ENCODE measurements at places on chromosomes 11 and 22.

- no peak for DNase-seq
Observed at GRCh38 chr11:3134218-3134621, 30.9 kb downstream of the OSBPL5 start.

GRCh38 chr22:46792061-46792796 is 29.8 kb downstream of the TBC1D22A start:
- DNase-seq = no peak

DNA sequence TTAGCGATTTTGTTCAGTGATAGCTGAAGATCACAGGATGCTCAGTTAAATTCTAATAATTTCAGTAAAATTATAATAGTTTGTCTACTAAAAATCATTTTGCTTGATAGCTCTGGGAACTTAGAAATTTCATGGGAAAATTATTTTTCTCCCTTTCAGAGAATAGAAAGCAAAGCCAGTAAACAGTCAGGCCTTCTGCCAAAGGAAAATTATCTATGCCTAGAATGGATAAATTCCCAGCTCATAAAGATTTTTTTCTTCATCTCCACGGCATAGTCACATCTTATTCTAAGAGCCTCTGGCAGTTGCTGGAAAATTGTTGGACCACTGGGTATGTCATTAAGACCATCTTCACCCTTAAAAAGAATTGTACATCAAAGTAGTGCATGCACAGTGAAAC is 169.6 kb upstream of the ANO3 start:
- DNase-seq = no peak

DNA sequence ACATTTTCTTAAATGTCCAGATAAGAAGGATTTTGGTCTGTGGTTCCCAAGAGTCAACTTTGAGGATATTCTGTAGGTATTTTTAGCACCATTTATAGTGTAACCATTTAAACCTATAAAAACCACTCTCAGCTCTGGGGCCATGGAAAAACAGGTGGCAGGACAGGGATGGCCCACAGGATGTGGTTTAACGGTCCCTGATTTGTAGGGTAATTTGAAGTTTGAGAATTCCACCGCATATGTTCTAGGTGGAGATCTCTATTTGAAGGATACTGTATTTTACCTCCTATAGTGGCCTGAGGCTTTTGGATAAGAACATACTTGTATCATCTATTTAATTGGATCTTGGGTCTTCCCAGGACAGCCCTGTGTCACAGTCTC is 62.4 kb upstream of the IGLL5 start:
- DNase-seq = no peak

DNA sequence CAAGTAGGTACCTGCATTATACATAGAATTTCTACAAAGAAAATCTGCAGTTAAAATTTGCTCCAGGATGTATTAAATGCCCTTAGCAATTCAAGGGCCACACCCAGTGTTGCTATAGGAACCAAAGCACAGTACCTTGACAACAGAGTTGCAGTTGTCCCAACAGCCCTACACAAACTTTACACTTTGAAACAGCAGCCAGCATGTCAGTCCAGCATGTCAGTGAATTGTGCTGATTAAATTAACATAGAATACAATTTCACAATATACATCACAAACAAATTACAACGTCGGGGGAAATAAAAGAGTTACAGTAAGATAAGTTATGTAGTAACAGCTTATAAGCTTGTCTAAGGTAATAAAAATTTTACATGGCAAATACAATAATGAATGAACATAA is 389.2 kb downstream of the SOX6 start:
- no peak for DNase-seq

DNA sequence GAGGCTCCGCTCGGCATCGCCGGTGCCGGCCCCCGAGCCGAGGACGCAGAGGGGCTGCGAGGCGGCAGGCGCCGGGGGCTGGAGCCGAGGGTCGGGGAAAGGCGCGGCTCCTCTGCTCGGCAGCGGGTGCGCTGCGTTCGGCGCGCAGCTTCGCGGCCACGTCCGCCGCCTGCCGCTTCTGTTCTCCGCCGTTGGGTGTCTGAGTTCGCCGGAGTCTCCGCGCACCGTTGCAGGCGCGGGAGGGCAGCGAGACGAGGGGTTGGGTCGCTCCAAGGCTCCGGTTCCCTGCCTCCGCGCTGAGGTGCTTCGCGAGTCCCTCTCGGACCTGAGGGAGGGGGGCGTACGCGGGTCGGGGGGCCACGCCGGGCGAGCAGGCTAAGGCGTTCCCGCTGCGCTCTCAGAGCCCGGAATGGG is 347 bp downstream of the MN1 start:
- DNase-seq = no peak

DNA sequence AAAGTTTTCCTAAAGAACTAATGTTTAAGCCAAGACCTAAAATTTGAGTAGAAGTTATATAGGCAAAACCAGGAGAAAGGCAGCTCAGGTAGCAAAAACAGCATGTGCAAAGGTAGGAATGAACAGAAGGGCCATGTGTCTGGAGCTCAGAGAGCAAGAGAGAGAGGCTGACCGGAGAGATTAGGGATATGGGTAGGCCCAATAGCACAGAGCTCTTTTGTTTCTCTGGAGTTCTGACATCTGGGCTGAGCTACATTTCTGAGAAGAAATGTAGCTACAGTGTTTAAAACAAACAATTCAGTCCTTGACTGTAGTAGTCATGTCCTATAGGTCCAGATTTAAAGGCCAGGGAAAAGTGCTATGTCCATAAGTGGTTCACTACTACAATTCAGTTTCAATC is 4.5 kb downstream of the C11orf97 start:
- no peak for DNase-seq

DNA sequence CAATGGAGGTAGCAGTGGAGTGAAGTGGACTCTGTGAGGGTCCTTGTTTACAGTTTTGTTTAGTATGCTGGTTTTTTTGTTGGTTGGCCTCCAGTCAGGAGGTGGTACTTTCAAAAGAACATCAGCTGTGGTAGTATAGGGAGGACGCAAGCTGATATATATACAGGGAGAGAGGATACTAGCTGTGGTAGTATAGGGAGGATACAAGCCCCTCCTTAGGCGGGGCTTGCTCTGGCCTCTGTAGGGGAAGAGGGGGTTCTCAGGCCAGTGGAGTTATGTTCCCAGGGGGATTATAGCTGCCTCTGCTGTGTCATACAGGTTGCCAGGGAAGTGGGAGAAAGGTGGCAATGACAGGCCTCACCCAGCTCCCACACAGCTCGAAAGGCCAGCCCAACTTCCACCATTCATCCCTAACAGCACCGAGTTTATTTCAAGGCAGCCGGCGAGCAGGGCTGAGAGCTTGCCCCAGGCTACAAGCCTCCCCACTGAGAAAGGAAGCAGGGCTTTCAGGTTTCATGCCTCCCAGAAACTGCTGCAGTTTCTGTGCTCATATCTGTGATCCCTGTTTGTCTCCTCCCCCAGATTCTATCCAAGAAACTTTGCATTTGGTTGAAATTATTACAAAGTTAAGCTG is 10.4 kb downstream of the OR52E6 start:
- no peak for DNase-seq

GRCh38 chr11:61922539-61922938 is 5.2 kb upstream of the RAB3IL1 start:
- DNase-seq = no peak

DNA sequence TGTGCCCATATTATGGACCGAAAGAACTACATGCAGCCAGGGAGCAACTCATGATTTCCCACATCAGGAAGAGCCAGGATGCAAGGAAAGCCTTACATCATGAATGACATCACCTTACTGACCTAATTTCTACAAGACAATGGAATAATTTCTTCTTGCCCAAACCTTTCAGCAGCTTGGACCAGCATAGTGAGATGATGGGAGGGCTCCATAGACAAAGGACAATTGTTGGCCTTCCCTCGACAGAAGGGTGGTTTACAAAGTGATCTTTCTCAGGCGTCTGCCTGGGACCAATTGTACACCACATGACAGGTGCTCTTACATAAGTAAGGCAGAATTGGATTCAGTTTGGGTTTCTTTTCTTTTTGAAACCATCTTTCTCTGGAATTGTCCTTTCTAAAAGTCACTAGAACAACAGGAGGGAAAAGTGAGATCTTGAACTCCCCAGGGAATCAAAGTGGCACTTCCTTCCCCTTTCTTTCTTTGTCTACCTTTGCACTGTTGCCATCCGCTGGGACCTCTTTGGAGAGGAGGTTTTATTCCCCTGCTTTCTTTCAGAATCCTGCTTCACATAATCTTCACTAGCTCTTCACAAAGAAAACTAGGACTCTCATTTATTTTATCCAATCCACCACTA is 51.7 kb upstream of the PAK1 start:
- no peak for DNase-seq

- no peak for DNase-seq
Observed at GRCh38 chr11:12196308-12196707, 85.9 kb downstream of the MICAL2 start.

GRCh38 chr22:41987276-41987675 is 11.3 kb upstream of the WBP2NL start:
- DNase-seq = no peak

DNA sequence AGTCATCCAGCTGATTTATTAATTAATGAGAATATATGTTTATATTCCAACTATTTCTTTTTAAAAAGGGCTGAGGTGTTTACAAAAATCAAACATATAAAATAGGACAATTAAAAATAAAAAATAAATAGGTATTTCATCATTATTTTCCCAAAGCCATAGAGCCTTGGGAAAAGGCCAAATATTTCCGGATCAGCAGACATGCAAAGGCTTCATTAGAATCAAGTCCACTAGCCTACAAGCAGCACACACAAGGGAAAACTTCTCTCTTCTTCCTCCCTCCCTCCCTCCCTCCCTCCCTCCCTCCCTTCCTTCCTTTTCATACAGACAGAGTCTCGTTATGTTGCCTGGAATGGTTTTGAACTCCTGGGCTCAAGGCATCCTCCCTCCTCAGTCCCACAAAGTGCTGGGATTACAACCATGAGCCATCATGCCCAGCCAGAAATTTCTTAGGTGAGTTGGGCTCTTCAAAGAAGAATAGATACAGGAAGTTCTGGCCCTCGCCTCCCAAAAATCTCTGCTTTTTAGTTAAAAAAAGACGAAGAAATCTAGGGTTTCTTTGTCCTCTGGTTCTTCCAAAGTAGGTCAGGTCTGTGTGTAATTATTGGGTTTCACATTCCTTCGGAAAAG is 121.2 kb downstream of the SIK3 start:
- no peak for DNase-seq

GRCh38 chr11:7851391-7851790 is 54.6 kb upstream of the OR5P2 start:
- no peak for DNase-seq

- DNase-seq = no peak
Observed at GRCh38 chr22:27912101-27912500, 7.0 kb downstream of the PITPNB start.

DNA sequence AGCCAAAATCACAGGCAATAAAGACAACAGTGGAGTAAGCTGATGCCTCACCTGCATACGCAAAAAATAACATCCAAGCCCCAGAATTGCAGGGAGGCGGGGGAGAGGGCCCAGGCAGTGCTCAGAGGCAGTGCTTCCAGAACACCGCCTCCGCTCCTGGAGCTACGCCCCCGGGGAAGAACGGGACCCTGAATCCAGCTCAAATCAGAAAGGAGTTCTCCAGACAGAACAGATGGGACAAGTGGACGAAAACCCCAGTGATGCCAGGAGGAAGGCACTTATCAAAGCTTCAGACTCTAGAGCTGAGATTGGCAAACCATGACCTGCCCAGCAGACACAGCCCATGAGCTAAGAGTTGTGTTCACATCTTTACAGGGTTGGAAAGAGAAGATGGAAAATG is 683.9 kb downstream of the TBC1D22A start:
- no peak for DNase-seq

DNA sequence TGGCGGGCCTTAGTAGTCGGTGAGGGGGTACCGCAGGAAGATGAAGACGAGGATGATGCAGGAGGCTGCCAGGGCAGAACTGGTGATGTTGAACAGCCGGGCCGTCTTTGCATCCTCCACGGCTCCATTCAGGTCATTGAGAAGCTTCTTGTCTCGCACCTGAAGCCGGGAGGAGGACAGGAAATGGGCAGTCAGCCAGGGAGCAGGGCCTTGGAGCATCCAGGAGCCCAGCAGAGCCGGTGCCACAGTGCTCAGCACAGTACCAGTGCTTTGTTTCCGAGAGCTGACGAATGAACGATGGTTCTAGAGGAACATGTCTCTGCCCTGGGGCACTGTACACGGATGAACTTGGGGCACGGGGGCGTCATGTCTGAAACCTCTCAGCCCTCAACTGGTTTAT is 15.1 kb downstream of the IFITM10 start:
- DNase-seq = no peak

GRCh38 chr11:57240007-57240406 is 3.0 kb upstream of the APLNR start:
- no peak for DNase-seq

DNA sequence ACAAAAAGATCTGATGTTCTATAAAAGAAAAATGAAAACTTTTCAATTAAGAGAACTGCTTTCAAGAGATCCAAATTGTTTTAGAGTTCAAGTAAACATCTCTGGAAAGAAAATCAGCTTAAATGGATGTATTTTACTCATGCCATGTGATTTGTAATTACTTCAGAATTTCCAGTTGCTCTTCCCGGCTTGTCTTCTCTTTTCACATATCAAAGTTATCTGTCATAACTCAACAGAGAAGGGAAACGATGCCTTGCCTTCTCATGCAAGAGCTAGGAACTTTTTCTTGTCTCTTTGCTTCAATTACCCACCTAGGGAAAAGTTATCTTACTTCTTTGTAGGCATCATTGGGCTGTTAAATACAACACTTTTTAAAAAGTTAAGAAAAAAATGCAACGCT is 255.2 kb upstream of the POU2AF2 start:
- no peak for DNase-seq

DNA sequence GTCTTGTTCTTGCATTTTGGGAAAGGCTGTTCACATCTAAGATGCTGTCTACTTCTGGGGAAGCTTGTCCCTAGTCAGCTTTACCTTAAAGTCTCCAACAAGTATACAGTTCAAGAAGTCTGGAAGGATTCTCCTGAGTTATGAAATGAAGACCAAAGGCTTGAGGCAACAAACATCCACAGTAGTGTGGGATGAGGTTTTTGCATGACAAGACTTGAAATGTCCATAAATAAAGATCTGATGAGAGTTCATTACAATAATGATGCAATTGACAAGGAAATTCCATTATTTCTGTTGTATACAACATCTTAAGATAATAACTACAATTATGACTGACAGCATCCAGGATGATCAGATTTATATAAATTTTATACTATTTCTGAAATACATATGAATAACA is 21.3 kb upstream of the KDM4E start:
- no peak for DNase-seq

DNA sequence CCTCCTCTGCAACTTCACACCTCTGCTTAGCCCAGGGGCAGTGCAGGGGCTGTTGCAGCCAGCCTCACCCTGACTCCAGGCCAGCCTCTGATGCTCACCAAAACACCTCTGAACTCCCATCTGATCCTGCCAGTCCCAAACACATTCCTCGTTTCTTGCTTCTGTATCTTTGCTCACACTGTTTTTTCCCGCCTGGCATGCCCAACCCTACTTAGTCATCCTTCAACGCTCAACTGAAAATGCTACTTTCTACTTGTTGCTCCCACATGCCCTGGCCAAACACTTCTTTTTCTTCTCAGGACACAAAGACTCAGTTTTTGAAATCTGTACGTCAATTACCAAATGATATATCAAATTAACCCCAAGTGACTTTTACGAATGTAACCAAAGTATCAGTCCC is 140.8 kb upstream of the ZBED5 start:
- DNase-seq = no peak
